Activated CD8-positive, alpha-beta memory T cell treated with anti-CD3 and anti-CD28 coated beads, Interleukin-2, amount 50 U/mL, for 4 hours (primary cell): ENCODE measurements at places on chromosomes 7 and 10.
A peak's percentile ranks its signal among the peaks of the same experiment; 100 is the strongest.

DNA sequence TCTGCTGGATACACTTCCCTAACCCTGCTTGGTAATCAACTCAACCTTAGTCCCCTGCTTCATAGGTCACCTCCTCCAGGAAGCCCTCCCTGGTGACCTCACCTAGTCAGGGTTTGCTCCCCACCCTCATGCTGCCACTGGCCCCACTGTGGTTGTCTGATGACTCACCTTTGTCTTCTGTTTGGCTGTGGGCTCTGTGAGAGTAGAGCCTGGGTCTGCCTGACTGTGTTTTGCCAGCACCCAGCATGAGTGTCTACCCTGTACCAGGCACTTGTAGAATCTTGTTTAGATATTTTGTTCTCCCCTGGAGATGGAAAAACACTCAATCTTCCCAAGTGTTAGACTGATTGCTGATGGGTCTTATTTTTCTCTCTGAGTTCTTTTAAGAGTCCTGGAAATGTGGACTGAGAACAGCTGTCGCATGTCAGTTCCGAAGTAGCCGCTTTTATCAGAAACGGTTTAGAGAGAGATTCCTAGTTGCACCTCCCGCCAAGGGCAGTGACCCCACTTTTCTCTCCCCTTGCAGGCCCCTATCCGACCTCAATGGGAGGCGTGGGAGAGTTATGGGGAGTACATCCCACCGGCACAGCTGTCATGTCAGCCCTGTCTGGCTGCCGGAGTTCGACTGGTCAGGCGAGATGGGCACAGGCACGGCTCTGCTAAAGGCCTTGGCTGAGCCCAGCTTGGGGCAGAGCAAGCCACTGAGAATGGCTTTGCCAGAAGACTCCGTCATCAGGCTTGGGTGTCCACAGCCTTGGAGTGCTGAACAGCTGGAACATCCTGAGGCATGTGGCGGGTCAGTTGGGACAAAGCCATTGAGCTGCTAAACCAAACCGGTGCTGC, 134.3 kb downstream of the GRK5 start:
- peak; percentile 64 for DNase-seq

DNA sequence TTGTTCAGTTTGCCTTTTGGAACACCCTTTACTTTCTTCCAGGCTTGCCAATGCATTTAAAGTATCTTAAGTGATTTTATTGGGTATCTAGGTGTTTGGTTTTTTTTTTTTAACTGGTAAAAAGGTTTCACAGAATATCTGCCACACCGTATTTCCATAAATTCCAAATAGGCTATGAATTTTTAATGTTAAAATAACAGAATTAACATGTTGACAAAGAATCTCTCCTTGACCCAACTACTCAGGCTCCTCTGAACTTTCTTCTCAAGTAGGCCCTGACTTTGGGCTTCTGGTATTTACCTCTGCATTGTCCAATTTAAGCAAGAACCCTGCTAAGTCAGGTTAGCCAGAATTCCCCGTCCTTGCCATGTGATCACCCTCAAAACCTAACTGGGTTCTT, 61.2 kb upstream of the PLA2G12B start:
- no peak for DNase-seq

DNA sequence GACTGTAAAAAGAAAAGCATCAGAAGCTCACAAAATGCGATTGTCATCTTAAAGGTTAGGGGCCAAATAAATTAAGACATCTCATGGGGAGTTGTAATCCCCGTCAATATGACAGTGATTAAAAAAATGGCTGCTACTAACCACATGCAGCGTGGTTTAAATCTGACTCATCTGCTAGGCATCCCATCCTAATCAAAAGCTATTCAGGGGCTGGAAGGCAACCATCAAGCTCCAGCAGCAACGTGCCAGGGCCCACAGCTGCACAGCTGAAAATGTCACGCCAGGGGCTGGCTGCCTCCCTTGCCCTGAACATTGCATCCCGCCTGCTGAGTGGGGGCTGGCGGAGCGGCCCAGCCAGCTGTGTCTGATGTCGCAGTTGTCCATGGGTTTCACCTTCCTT, 66.3 kb upstream of the FRMD4A start:
- DNase-seq, result no peak

- no peak for DNase-seq
These were observed 54.6 kb downstream of the CPVL start for GRCh38 chr7:29091715-29092114.

GRCh38 chr7:72275382-72276070, 136.6 kb downstream of the CALN1 start:
- DNase-seq, result no peak
